ENCODE measurements at places on chromosomes 6 and 20.

DNA sequence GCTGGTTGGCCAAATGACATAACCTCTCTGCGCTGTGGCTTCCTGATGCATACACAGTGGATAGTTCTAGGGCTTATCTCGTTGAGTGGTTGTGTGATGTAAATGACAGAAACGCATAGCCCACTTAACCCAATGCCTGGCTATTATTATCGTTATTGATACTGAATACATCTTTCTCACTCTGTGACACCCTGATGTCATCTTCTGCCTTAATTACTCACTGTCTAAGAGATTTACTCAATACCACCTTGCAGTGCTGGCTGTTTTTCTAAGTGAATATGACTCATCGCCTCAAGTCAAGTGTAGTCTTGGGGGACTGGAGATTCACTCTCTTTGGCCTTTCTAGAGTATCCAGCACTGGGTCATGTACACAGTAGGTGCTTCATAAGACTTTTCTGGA, 73.6 kb downstream of the NDUFAF5 start:
- DNase-seq: no peak

DNA sequence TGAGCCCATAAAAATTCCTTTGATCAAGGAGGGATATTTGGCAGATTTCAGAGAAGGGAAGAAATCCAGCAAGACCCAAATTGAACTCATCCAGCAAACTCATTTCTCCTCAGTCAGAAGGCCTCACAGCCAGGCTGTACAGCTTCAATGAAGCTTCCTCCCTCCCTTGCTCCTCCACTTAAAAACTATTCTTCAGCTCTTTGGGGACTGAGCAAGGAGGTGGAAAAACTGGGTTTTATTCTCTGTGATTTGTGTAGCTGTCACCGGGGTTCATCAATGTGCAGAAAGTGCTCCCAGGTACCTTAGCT, 158.7 kb upstream of the ZNF184 start:
- DNase-seq: no peak

GRCh38 chr6:70667711-70668498, at the start of gene SMAP1:
SMAP1 (plus strand) TSS chr6:70667883; CDS start chr6:70668024, 141 bp downstream.
- DNase-seq: peak; percentile 92

DNA sequence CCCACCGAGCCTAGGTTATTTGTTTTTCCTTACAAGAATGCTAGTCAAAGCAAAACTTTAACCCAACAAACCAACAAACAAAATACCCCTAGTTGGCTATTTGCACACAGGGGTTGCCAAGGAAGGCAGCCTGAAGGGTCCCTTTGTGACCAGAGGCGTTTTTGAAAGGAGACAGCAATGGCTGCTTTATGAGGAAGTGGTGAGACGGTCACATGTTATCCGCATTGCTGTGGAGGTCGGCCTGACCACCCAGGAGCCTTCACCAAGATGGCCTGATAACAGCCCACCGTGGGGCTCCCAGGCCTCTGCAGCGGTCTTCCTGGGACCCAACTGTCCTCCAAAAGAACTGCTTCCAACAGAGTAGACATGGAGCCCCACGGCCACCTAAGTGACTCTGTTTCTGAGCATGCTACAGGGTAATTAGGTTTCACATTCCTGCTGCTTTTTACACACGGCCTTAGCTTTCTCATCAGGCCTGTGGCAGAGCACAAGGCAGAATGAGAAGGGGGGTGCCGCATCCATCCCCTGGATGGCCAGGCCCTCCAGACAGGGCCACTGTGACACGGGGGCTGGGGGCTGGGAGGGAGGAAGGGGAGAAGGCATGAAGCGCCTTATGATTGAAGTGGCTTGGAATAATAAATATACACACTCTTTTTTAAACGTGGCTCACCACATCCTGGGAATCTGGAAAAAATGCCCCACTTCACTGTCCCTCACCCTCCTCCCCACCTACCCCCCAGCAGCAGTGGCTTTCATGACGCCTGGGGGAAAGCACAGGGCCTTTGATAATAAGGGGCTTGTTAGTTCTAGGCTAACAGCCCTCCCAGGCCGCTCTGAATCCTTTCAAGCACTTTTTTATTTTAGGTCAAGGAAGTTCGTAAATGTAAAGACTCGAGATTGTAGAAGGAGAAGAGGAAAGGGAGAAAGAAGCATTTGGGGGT, 86.0 kb downstream of the CLIC5 start:
- no peak for DNase-seq

- DNase-seq: peak; percentile 45
These were observed 597.0 kb downstream of the HTR1B start for GRCh38 chr6:76866091-76866915.

DNA sequence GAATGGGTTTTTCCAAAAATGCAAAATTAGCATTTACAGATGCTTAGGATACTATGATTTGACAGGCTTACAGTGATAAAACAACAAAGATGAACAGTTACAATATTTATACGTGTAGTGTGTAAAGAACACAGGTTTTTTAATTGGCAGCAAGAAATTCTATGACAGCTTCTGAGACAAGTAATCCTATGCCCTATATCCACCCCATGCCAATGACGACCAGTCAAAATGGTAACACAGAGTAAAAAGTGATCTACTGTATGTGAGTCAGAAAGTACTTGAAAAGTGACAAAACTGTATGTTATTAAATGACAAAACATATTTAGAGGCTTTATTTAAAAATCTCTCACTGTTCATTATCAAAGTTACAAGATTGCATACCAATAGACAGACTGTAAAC, 99.5 kb downstream of the PRDM1 start:
- no peak for DNase-seq

DNA sequence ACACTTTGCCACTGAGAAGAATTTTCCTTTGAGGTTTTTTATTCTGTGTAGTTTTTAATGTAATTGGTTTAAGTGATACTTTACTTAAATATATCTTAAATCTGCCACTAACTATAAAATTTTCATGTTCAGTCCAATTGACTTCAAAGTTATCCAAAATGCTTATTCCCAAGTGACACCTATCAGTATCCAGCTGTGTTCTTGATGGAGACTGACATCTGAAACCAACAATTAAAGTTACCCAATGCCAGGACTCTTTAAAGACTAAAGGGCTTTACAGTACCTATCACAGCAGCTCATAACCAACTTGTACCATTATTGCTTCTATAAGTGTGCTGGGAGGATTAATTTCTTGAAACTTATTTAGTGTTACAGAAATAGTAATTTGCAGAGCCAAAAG, 13.8 kb upstream of the EYA4 start:
- no peak for DNase-seq

DNA sequence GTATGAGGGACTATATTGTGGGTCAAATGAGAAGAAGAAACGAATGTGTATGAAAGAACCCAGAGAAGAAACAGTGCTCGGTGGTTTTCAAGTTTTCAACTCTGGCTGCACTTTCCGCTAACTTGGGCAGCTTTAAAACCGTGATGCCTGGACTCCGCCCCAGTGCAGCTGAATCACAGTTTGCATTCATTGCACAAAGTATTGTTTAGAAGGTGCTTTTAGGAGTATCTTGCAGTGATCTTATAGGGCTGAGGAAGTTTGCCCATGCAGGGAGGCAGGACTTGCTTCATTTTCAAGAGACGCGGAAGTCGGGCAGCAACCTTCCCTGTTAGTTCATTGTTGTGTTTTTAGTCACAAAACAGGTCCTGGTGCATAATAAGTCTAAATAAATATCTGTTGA, 52.7 kb downstream of the RSPH3 start:
- DNase-seq: no peak

DNA sequence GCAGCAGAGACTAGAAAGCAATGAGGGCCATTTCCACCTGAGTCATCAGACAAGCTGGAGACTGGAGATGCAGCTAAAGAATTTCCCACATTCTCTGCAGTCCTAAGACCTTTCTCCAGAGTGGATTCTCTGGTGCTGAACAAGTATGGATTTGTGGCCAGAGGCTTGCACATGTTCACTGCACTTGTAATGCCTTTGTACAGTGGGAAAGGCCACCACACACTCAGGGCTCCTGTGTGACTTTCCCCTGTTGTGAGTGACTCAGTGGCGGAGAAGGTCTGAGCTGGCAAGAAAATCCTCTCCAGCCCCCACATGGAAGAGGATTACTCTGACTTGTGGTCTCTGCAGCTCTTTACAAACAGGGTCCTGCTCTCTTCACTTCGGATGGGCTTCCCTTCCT, 192.3 kb downstream of the C6orf118 start:
- peak; percentile 29 for DNase-seq

DNA sequence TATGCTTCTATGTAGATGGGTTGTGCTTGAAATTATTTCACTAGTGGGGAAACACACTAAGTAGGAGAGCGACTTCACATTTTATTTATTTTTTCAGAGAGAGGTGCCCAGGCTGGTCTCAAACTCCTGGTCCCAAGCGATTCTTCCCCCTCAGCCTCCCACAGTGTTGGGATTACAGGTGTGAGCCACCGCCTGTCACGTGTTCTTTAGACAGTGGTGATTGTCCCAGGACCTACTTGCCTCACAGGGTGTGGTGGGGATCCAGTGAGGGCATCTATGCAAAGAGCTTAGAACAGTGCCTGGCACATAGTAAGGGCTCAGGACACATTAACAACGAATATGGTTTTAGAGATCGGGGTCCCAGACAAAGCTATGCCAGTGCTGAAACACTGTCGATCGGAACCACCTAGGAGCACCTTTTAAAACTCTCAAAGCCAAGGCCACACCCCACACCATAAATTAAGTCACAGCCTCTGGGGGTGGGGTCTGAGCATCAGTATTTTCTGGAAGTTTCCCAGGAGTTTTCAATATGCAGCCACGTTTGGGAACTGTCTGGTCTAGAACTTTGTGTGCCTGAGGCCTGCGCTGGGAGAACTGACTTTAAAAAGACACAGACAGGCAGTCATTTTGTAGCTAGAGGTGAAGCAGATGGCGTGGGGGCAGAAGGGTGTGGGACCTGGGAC, 4.8 kb upstream of the BCAS4 start:
- DNase-seq: no peak

DNA sequence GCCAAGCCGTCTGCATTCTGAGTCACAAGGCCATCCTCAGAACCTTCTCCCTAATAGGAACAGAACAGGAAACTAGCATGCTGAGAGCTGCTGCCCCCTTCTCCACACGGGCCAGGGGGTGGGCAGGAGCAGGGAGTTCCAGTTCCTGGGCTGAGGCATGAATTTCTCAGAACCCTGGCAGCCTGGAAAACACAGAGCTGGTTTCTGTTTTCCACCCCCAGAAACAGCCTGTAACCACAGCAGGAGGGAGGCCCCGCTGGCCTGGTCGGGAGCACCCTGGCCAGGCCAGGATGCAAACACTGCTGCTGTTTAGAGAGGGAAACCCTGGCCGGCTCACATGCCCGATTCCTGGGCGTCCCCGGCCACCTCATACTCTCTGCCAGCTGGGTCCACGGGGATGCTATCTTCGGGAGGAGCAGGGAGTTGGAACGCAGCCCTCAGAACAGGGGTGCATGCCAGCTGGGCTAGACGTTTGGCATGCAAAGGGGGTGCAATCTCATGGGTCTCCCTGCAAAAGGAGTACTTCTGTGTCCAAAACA, 130.1 kb downstream of the NFATC2 start:
- DNase-seq: peak; percentile 42

DNA sequence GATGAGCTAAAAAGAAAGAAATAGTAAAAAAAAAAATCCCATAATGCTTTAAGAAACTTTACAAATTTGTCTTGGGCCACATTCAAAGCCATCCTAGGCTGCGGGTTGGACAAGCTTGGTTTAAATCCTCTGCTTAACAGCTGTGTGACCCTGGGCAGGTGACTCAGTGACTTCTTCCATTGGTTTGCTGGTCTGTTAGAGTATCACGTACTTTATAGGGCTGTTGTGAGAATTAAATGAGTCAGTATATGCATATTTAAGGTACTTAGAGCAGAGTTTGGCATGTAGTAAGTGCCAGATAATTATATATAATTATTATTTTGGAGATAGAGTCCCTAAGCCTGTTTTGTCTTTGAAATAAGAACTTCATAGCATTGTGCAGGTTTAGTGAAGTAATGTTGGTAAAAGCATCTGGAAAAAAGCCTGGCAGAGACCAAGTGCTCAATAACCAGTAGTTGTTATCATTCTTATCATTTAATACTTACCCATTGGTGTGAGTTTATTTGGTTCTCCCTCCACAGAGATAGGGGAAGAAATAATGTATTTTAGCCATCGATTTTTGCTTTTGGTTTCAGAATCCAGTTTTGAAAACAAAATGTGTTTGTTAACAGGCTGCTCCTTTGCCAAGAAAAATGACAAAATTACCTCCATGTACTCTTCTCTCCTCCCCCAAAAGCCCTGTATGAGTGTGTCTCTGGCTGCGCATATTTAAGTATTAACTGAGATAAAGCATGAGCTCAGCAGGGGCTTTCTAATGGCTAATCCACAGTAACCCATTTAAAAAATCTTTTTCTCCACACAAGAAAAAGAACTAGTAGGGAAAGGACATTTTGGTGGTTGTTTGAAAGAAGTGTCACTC, 67.2 kb downstream of the FOXO3 start:
- peak; percentile 13 for DNase-seq

DNA sequence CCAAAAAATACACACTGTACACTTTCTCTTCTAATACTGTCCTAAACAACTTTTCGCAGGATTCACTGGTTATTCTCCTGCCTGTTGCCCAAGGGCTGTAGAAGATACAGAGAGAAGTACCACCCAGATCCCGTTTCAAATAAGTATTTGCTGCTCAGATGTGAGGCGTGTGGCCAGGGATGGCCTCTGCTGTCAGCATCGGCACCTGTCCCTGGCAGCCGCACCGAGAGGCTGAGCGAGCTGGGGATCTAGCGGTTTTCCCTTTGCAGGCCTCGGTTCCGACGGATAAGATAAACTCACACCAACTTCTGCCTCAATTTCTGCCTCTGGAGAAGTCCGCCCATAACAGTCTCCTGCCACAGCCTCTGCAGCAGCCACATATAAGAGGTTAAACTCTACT, 685.2 kb upstream of the AGPAT4 start:
- no peak for DNase-seq

DNA sequence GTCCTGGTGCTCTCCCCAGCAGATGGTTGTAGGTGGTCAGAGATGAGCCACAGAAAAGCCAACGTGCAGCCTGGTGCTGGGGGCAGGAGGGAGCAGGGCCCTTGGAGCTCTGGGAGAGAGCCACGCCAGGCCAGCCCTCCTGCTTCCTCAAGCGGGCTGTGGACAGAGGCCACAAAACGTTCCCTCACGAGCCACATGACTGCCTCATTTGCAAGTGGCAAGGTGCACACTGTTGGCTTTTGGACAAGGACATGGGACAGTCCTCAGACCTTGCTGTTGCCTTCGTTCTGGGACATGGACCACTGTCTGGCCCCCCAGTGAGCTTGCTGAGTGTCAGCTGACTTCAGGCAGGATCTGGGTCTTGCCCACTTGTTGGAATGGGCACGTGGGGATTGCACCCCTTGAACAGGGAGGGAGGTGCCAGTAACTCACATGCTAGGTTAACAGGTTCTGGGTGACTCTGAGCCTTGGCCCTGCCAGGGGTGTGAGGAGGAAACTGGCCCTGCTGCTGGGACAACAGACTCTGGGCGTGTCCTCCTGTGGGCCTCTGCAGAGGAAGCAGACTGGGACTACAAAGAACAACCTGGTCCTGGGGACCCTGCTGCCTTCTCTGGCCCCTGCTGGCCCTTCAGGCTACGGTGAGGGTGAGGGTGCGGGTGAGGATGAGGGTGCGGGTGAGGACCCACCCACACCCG, 2.6 kb downstream of the SLCO4A1 start:
- no peak for DNase-seq

- DNase-seq: peak; percentile 47
These were observed 38.2 kb upstream of the IER3 start for GRCh38 chr6:30782425-30783014.

- peak; percentile 68 for DNase-seq
These were observed 68.3 kb downstream of the ANKRD6 start for GRCh38 chr6:89501222-89501621.

Measured in fibroblast of skin of scalp (primary cell).